ENCODE measurements at places on chromosomes 11 and 22.
A peak's percentile ranks its signal among the peaks of the same experiment; 100 is the strongest.

GRCh38 chr11:30422447-30423278, 99.8 kb downstream of the ARL14EP start:
- no peak for DNase-seq

DNA sequence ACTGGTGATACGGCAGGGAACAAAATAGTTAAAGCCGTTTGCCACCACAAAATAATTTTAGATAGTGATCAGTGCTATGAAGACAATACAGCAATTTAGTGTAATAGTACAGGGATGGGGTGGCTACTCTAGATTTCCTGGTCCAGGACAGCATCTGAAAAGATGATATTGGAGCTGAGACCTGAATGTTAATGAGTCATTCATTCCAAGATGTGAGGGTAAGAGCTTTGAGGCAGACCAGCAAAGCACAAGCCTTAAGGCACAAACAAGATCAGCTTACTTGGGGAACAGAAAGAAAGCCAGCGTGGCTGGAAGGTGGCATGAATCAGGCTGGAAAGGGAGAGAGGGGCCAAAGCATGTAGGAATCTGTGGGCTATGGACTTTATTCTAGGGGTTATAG, 132.3 kb downstream of the TRIM44 start:
- no peak for DNase-seq

DNA sequence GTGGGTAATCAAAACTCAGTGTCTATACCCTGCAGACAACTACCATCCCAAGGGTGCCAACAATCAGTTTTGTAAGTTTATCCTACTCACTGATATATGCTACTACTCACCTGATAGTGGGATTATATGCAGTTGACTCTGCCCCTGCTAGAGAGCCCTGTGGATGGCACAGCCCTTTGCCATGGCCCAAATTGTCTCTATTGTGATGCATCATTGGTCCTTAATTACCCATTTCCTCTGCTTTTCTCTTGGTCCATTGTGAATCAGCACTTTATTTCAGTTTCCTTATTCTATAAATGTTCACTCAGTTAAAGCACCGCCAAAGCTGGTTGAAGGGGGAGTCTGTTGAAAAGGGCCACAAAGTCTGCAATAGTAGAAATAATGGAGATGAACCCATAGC, 42.3 kb downstream of the PLAAT5 start:
- DNase-seq: no peak

DNA sequence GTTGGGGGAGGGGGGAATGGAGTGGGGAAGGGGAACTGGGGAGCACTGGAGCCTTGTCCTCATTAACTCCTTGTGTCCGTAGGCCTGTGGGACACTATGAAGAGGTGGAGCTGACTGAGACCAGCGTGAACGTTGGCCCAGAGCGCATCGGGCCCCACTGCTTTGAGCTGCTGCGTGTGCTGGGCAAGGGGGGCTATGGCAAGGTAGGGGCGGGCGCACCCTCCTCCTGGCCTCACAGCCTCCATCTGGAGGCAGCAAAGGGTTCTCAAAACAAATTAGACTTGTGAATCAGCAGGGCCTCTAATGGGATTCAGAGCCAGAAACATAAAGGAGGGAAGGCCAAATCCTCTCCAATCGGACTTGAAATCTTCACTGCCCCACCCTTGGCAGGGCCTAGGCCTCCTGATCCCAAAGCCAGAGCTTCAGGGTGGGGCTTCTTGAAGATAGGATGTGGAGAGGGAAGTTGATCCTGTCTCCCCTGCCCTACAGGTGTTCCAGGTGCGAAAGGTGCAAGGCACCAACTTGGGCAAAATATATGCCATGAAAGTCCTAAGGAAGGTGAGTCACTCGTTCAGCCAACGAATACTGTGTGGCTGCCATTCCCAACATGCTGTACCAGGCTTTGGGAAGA, 859 bp downstream of the RPS6KB2 start:
- no peak for DNase-seq

DNA sequence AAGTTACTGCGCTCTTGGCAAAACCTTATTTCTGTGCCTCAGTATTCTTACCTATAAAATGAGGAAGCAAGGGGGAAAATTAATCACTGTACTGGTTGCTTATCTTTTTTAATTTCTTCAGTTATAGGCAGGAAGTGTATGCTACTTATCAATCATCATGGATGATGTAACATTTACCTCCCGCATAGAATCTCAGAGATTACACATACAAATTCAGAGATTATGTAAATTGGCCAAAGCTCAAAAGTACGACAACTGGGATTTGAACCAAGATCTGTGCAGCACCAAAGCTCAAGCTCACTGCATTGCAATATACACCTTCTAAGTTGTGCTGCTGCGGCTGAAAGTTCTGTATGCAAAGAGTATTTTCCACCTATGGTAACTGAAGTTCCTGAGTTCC, 83.0 kb downstream of the PDHX start:
- no peak for DNase-seq

DNA sequence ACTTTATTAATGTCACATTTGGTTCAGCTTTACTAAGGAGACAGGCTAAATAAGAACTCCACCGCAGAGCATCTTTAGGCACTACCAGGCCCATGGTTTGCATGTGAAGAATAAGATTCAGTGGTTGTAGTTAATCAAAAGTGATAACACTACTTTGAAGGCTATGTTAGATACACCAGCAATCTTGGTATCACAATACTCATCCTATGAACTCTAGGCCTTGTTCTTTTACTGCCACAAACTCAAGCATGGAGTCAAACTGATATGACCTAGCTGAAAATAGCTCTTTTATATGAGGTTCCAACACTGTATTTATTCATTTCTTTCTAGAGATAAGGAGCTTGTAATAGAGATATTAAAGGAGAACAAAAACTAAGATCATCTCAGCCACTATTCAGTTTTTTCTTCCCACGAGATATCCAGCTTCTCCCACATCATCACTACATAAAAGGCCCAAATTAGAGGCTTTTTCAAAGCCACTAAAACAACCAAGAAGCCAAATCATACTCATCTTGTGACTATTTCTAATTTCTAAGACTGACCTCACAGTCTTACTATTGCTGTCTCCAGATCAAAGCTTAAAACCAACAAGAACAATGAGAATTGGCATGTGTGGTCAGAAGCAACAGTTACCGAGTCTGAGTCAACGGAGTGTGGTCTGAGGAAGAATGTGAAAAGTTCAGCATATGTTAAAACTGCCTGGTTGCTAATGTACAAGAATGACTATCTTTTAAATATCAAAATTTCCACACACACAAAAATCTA, 25.1 kb upstream of the GUCY1A2 start:
- DNase-seq: no peak

DNA sequence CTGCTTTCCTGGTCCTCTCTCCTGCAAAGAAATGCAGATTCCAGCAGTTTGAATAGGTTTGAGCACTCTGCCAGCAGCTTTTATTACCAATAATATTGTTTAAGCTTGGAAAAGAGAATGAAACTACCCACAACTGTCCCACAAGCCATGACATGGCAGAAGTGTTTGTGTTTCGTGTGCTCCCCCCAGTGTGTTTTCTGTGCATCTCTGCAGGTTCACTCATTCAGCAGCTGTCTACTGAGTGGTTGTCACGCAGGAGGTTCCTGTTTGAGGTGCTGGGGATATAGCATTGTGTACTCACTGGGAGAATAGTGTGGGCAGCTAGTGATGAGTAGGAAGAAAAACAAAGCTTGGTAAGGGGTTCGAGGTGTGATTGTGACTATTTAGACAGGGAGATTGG, 55.3 kb upstream of the SUSD2 start:
- no peak for DNase-seq

DNA sequence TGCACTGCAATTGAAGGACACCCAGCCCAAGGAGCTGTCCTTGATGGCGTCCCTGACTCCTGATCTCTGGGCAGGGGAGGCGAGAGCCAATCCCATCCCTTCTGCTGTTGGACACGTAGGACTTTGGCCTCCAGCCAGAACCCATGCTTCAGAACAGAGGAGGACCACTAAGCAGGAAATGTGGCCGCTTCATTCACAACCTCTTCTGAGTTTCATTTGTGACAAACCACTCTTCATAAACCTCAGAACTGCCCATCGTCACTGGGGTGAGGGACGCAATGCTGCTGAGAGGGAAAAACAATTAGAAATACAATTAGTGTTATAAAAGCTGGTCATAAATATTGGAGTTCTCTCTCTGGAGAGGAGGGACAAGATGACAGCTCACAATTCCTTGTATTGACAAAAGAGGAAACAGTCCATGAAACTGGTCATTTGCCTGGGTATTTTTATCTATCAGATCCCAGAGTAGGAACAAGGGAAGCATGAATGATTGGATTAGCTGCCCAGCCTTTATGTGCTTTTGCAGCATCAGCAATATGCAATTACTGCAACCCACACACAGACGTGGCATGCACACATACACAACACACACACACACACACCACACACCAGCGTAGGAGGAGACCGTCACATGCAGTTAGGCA, 216.5 kb upstream of the CADM1 start:
- no peak for DNase-seq

DNA sequence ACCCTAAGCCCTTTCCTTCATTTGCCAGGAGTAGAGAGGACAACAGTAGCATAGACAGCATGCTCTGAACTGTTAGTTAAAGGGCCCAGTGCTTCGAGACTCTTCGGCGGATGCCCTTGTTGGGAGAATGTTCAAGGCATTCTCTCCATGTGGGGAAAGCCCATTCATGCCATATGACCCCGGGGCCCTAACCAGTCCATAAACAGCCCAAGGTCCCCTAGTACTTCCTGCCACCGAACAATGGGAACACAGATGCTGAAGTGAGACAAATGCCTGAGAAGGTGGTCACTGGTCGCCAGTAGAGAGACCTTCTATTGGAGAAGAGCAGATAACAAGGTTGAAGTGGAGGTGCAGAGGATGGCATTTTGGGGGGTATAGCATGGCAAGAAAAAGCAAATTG, 80.7 kb downstream of the FLI1 start:
- DNase-seq: no peak

- no peak for DNase-seq
These were observed 16.6 kb downstream of the CYB5R2 start for GRCh38 chr11:7656704-7657103.

DNA sequence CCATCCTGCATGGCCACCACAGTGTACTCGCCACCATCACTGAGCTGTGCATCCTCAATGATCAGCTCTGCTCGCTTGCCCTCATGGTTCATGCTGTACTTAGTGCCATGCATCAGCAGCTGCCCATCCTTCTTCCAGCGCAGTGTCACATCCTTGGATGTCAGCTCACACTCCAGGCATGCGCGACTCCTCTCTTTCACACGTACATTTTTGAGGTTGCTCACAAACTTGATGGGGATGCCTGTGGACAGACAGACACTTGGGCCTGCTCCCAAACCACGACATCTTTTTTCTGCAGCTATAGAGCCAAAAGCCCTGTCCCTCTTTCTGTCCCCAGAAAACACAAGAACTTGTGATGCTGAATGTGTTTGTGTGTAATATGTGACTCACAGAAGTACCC, 10.5 kb downstream of the IGSF22 start:
- no peak for DNase-seq

- DNase-seq: no peak
These were observed 32.1 kb downstream of the SNU13 start for GRCh38 chr22:41656556-41656955.

- no peak for DNase-seq
These were observed 152.8 kb downstream of the CHST1 start for GRCh38 chr11:45512471-45513148.

- DNase-seq: no peak
These were observed 25.5 kb downstream of the UVRAG start for GRCh38 chr11:75840522-75840921.

GRCh38 chr11:114274637-114275036, 21.6 kb upstream of the NNMT start:
- DNase-seq: no peak

GRCh38 chr11:47067401-47067800, 109.3 kb downstream of the ARFGAP2 start:
- DNase-seq: no peak

DNA sequence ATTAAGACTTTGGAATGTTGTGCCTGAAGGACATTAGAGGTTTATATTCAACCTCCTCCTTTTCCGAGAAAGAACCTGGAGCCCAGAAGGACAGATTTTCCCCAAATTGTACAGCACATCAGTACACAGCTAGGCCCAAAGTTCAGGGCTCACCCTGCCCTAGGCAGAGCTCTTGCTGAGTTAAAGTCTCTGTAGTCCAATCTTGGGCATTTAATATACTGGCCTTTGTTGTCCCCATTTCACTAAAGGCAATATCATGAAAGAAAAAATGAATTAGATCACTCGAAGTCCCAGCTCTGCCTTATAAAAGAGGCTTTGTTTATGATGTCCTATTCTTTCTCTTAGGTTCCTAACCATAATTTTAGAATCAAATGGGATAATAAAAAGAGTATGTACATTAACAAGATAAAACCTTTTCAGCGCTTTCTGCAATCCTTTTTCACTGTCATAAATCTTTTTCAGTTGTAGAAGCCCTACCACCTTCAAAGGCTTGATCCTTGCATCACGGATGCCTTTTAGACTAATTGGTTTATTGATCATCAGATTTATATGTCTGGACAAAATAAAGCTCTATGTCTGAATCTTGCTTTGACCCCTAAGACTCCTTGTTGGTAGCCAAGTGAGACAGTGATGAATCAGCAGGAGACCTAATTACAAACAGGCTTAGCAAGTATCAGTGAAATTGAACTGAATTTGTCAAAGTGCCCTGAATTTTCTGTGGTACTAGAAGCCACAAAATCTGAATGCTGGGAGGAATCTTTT, 39.8 kb downstream of the RELT start:
- no peak for DNase-seq

DNA sequence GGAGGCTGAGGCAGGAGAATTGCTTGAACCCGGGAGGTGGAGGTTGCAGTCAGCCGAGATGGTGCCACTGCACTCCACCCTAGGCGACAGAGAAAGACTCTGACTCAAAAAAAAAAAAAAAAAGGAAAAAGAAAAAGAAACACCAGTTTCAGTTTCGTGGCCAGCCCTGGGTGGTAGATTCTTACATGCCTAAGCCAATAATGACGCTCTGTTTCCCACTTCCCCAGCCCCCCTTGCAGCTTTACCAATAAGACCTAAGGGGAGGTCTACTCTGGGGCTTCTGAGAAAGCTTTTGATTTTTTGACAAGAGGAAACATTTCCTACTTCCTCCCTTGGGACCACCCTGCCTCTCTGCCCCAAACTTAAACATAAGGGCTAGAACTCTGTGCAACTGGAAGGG, 30.0 kb upstream of the PTPRJ start:
- DNase-seq: peak; percentile 62

- peak; percentile 47 for DNase-seq
These were observed 506 bp downstream of the MCM5 start for GRCh38 chr22:35400501-35400790.

DNA sequence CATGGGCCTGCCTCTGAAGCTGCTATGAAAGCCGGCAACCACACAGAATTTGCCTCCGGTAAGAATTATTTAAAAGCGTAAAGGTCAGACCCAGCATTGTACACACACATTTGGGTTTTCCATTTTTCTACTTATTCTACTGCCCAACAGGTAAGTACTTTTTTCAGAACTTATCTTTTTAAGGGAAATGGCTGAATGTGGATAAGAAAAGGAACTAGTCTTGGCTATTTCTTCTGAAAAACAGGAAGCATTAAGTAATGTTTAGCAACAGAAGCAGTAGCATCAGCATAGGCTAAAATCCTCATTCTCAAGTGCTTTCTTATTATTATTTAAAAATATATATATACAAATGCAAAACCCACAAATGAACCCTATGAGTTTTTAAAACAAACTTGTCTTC, 103.1 kb downstream of the MPPED2 start:
- DNase-seq: no peak

GRCh38 chr11:128467041-128467440, 120.3 kb downstream of the ETS1 start:
- no peak for DNase-seq

Data from stimulated activated CD4-positive, alpha-beta T cell treated with anti-CD3 and anti-CD28 coated beads, Interleukin-15, amount 100 ng/mL, for 24 hours (primary cell).